Activated CD8-positive, alpha-beta memory T cell treated with anti-CD3 and anti-CD28 coated beads for 36 hours (primary cell): ENCODE measurements at places on chromosomes 6 and 20. TPM values are rescaled to one million over a fixed set of nuclear protein-coding genes. Genes with fewer than 3 reads are reported as not detected.

The CLVS2 gene
- total RNA-seq: not detected

The RIPOR3 gene
- total RNA-seq: not detected

The TBX18 gene
- not detected for total RNA-seq

The ULBP2 gene
- total RNA-seq: 0.65 TPM

The PACSIN1 gene
- total RNA-seq: 0.13 TPM
